A549 treated with AZD2906 at 1 μM for 4 hours (cell line): ENCODE measurements at places on chromosomes 4 and X. TPM values are rescaled to one million over a fixed set of nuclear protein-coding genes. Genes with fewer than 3 reads are reported as not detected.

The ZFP92 gene
- total RNA-seq = 0.47 to 0.59 TPM (median 0.53 TPM) in 5 replicates

The NIPAL1 gene
- 0.37 to 0.79 TPM (median 0.72 TPM) in 5 replicates for total RNA-seq

The TBL1X gene
- total RNA-seq = 11.7 to 15.7 TPM (median 13.8 TPM) in 5 replicates

The SATL1 gene
- total RNA-seq = not detected in 5 replicates

The EGFL6 gene
- not detected in 5 replicates for total RNA-seq

The PCSK1N gene
- 18.0 to 55.7 TPM (median 48.7 TPM) in 5 replicates for total RNA-seq

The AFF2 gene
- not detected in 5 replicates for total RNA-seq

The ARHGAP24 gene
- total RNA-seq = 2.8 to 4.1 TPM (median 3.2 TPM) in 5 replicates

The TACR3 gene
- not detected in 5 replicates for total RNA-seq

The DGKK gene
- total RNA-seq = 0.01 TPM in 1 of 5 replicates, not detected in the others

The GLUD2 gene
- 2.0 to 2.4 TPM (median 2.3 TPM) in 5 replicates for total RNA-seq

The TIMM8A gene
- 26.0 to 28.6 TPM (median 27.1 TPM) in 5 replicates for total RNA-seq

The ARX gene
- 0.25 to 0.74 TPM (median 0.69 TPM) in 5 replicates for total RNA-seq

The TLR1 gene
- 0.11 to 0.33 TPM (median 0.18 TPM) in 5 replicates for total RNA-seq

The GATA1 gene
- total RNA-seq = not detected in 5 replicates

The DIPK2B gene
- total RNA-seq = not detected in 5 replicates

The CDK16 gene
- total RNA-seq = 87.1 to 112 TPM (median 106 TPM) in 5 replicates

The HTN3 gene
- not detected in 5 replicates for total RNA-seq

The CT47B1 gene
- total RNA-seq = not detected in 5 replicates

The ZNF157 gene
- 0.03 to 0.04 TPM in 2 of 5 replicates, not detected in the others for total RNA-seq

The MAGEC2 gene
- total RNA-seq = not detected in 5 replicates

The AGTR2 gene
- not detected in 5 replicates for total RNA-seq

The PCDH18 gene
- total RNA-seq = not detected in 5 replicates

The ASMTL gene
- 18.5 to 20.7 TPM (median 20.2 TPM) in 5 replicates for total RNA-seq

The SCRG1 gene
- total RNA-seq = not detected in 5 replicates

The GPR119 gene
- total RNA-seq = not detected in 5 replicates

The ENPP6 gene
- total RNA-seq = not detected in 5 replicates

The SYNPO2 gene
- total RNA-seq = 0.56 to 0.98 TPM (median 0.94 TPM) in 5 replicates

The MECP2 gene
- total RNA-seq = 18.6 to 21.3 TPM (median 20.3 TPM) in 5 replicates

The CAPN6 gene
- total RNA-seq = not detected in 5 replicates
